HFFc6 (cell line): ENCODE measurements at places on chromosomes 3 and 15. TPM values are rescaled to one million over a fixed set of nuclear protein-coding genes. Genes with fewer than 3 reads are reported as not detected.
A peak's percentile ranks its signal among the peaks of the same experiment; 100 is the strongest.

CTXND1 gene
- not detected in 3 replicates for total RNA-seq

ADGRG7 gene
- total RNA-seq: not detected in 3 replicates

LINGO1 gene
- total RNA-seq: 0.09 TPM in 1 of 3 replicates, not detected in the others

XCR1 gene
- total RNA-seq: not detected in 3 replicates

SLC22A13 gene
- 0.15 to 0.28 TPM (median 0.27 TPM) in 3 replicates for total RNA-seq

MAP6D1 gene
- total RNA-seq: 3.5 to 4.4 TPM (median 4.1 TPM) in 3 replicates

LMOD3 gene
- total RNA-seq: not detected in 3 replicates

DNA sequence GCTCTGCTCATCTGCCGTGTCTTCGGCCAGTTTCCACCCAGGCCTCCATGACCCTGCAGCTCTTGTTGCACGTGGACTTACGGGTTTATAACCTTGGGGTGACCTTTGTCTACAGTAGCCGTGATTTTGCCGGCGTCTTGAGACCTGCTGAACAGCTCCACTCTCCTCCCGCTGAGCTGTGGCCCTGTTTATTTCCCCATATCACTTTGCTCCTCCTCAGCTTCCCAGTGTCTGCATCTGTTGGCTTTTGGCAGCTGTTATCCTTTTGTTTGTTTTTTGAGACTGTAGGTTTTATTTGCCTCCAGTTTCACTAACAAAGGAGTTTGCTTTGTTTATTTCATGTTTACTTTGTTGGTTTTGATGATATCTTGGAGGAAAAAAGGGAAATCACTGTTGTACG lies 29.3 kb upstream of the SLC28A1 start:
- no peak for DNase-seq
- H3K4me1 ChIP-seq: peaks cover 5% of the 10 kb centered on the region
- H3K4me3 ChIP-seq: no peak overlapping the region

DNA sequence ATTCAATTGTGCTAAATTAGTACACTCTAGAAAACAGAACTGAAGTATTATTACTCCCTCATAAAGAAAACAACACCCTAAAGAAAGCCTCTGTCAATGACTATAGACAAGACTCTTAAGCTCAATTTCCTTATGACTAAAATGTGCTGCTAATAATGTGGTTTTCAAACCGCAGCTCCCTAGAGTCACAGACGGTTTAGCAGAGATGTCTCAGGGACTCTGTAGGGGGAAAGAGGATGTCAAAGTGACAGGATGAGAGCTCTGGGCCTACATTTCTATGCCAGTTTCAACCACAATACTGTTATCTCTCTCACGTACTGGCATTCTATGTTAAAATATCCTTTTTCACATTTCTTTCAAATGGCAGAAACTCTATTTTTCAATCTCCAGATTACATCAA lies 37.6 kb upstream of the WDR49 start:
- H3K27me3 ChIP-seq: no peaks in the 10 kb centered on the region; the same call in 1 of the 2 replicates
- H3K4me3 ChIP-seq: no peak overlapping the region
- no peaks in the 10 kb centered on the region for H3K4me1 ChIP-seq
- no peak overlapping the region for H3K27ac ChIP-seq
- no peak for DNase-seq
- H3K36me3 ChIP-seq: peaks cover 26% of the 10 kb centered on the region

DNA sequence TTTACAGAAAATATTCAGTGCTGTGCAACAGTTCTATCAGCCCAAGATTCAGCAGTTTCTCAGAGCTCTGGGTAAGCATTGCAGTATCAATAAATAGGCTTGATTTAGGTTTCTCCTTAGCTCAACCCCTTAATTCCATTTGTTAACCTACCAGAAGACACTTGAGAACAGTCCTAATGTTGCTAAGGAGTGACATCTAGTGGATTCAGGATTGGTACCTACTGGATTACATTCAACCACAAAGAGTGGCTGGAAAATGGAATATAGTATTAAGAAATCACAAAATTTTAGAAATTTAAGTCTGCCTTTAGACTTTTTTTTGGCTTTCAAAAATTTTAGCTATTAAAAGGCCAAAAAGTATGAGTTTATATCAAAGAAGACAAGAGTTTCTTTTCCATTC lies 34.7 kb downstream of the POLG start:
- H3K36me3 ChIP-seq: peaks cover 37% of the 10 kb centered on the region
- H3K27me3 ChIP-seq: no peaks in the 10 kb centered on the region; the same call in 1 of the 2 replicates
- peaks cover 19% of the 10 kb centered on the region for H3K4me1 ChIP-seq
- H3K4me3 ChIP-seq: no peak overlapping the region
- peak; percentile 48 for DNase-seq

DNA sequence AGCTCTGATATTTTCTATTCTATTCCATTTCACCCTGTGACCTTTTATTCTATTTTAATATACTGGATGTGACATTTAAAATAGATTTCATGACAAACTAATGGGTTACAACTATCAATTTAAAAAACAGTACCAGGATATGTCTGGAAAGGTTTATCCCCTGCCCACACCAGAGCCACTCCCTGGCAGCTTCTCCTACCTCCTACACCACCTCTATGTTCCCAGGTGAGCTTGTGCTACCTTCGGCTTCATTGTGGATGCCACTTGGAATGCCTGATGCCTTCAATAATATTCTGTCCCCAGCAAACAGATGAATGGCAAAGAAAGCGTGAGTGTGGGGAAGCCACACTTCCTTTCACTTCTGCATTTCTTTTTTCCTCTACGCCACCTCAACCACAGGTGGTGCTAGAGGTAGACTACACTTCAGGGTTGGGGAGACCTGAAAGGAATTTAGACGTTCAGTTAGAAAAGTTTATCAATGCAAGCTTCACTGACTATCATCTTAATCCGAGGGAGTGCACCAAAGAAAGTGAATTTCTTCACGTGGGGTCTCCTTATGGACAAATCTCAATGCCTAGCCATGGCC lies 213.0 kb downstream of the SSR3 start:
- H3K4me1 ChIP-seq: no peaks in the 10 kb centered on the region
- peaks cover 7% of the 10 kb centered on the region for H3K27me3 ChIP-seq
- H3K36me3 ChIP-seq: no peaks in the 10 kb centered on the region
- no peak overlapping the region for H3K4me3 ChIP-seq

DNA sequence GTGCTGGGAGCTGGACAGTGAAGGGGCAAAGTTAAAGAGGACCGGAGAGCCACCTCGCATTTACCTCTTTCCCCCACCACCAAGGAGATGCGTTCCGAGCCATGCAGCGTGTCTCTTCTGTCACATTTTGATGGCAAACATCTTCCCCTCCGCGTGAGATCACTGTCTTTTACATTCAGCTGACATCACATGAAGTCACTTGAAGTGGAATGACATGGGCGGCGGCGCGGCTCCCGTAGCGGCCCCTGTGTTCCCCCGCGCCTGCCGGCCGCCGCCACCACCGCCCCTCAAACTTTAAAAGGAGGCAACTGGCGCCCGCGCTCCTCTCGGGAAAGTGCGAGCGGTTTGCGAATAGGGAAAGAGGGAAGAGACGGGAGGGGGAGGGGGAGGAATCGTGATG lies at the start of gene FEZF2:
Gene FEZF2, minus strand, starts transcription at position 336 of the 400 bp plus-strand sequence. CDS start 682 bp downstream, outside the sequence.
- no peak within 1 kb of the TSS for H3K27ac ChIP-seq
- peaks cover 67% of the 10 kb centered on the region for H3K27me3 ChIP-seq
- H3K4me3 ChIP-seq: peak within 1 kb of the TSS; percentile 86
- DNase-seq: no peak
- H3K4me1 ChIP-seq: peaks cover 9% of the 10 kb centered on the region

DNA sequence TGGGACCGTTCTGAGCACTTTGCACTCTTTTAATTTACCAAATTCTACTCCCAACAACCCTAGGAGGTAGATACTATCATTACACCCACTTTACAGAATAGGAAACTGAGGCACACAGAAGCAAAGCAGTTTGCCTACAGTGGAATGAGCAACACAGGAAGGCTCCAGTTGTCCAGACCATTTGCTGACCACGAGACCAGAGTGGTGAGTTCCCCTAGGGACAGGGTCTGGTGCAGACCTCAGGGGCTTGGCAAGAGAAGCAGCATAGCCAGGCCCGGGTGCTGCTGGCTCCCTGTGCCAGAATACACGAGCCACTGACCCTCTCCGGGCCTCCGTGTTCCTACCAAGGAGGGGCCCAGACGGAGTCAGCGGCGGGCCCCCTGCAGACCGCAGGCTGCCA lies 26.5 kb downstream of the PLXND1 start:
- H3K4me3 ChIP-seq: no peak overlapping the region
- peaks cover 2% of the 10 kb centered on the region for H3K27me3 ChIP-seq
- no peaks in the 10 kb centered on the region for H3K4me1 ChIP-seq
- H3K36me3 ChIP-seq: peaks cover 4% of the 10 kb centered on the region; the same call in 1 of the 2 replicates
- no peak for DNase-seq
- no peak overlapping the region for H3K27ac ChIP-seq

- peaks cover 13% of the 10 kb centered on the region for H3K4me1 ChIP-seq
- peak; percentile 57 for DNase-seq
- no peaks in the 10 kb centered on the region for H3K36me3 ChIP-seq
- no peak overlapping the region for H3K4me3 ChIP-seq
Measured at GRCh38 chr15:77870195-77871065, 207.1 kb downstream of the TBC1D2B start.

- H3K4me1 ChIP-seq: peaks cover 24% of the 10 kb centered on the region
- H3K36me3 ChIP-seq: peaks cover 3% of the 10 kb centered on the region; the same call in 1 of the 2 replicates
- DNase-seq: no peak
- no peak overlapping the region for H3K4me3 ChIP-seq
Measured at GRCh38 chr15:63388511-63388910, 6.9 kb upstream of the CA12 start.

DNA sequence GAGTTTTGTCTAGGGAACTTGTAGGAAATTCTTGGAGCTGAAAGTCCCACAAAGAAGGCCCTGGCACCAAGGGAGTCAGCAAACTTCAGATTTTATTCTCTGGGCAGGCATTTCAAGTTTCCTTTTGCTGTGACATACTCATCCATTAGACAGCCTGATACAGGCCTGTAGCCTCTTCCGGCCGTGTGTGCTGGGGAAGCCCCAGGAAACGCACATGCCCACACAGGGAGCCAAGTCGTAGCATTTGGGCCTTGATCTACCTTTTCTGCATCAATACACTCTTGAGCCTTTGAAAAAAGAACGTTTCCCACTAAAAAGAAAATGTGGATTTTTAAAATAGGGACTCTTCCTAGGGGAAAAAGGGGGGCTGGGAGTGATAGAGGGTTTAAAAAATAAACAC lies 15.0 kb downstream of the TIGIT start:
- H3K4me1 ChIP-seq: no peaks in the 10 kb centered on the region
- H3K27ac ChIP-seq: no peak overlapping the region
- no peak for DNase-seq
- no peak overlapping the region for H3K4me3 ChIP-seq

- peaks cover 25% of the 10 kb centered on the region for H3K4me1 ChIP-seq
- no peak overlapping the region; the same call in 1 of the 2 replicates for H3K4me3 ChIP-seq
- DNase-seq: no peak
- H3K27ac ChIP-seq: no peak overlapping the region
Measured at GRCh38 chr15:41150279-41150678, 34.2 kb upstream of the INO80 start.

- H3K36me3 ChIP-seq: no peaks in the 10 kb centered on the region
- H3K27ac ChIP-seq: no peak overlapping the region
- no peak overlapping the region for H3K4me3 ChIP-seq
- H3K27me3 ChIP-seq: peaks cover 11% of the 10 kb centered on the region
- H3K4me1 ChIP-seq: no peaks in the 10 kb centered on the region
Measured at GRCh38 chr15:56568466-56569167, 103.7 kb upstream of the MNS1 start.

DNA sequence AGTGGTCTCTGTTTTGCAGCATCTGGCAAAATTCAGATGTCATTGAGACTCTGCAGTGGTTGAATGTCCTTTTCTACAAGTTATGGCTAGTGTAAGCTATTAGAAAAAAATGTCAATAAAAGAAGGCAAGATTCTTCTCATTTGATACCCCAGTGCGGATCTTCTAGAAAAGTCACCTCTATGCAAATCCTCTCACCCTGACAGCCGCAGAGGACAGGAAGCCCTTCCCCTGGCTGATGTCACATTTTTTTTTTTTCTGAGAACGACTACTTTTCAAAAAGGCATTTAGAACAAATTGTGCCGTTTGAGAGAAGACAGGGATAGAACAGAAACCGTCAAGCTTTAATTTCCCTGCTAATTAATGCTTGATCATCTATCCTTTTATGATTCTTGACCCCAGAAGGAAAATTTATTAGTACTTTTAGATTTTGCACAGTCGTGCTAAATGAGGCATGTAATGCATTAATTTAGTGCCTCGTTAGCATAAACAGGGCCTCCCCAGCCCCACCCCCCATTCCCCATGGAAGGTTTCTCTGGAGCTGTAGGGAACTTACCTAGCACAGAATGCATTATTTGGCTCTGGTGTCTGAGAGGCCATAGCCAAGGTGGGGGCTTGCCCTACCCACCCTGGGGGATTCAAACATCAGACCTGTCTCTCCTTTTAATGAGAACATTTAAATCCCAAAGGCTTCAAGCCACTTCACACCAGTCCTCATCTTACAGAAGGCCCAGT lies 183.8 kb downstream of the OPA1 start:
- H3K36me3 ChIP-seq: no peaks in the 10 kb centered on the region
- H3K4me1 ChIP-seq: peaks cover 13% of the 10 kb centered on the region
- no peak overlapping the region for H3K4me3 ChIP-seq

- DNase-seq: peak; percentile 85
- H3K27ac ChIP-seq: peak overlapping the region; percentile 84
- H3K4me1 ChIP-seq: peaks cover 53% of the 10 kb centered on the region
Measured at GRCh38 chr15:64460724-64461720, 644 bp downstream of the ZNF609 start.

GRCh38 chr3:192851821-192852372 lies 65.8 kb downstream of the MB21D2 start:
- H3K4me1 ChIP-seq: peaks cover 67% of the 10 kb centered on the region
- H3K27ac ChIP-seq: peak overlapping the region; percentile 67
- H3K4me3 ChIP-seq: peak overlapping the region; percentile 16
- DNase-seq: peak; percentile 79
- peaks cover 6% of the 10 kb centered on the region; the same call in 1 of the 2 replicates for H3K36me3 ChIP-seq
- no peaks in the 10 kb centered on the region for H3K27me3 ChIP-seq

GRCh38 chr3:76198086-76198485 lies 412.7 kb upstream of the ZNF717 start:
- H3K36me3 ChIP-seq: no peaks in the 10 kb centered on the region
- no peak overlapping the region for H3K27ac ChIP-seq
- no peak for DNase-seq
- H3K4me1 ChIP-seq: no peaks in the 10 kb centered on the region
- H3K27me3 ChIP-seq: no peaks in the 10 kb centered on the region

GRCh38 chr3:115626006-115626409 lies 2.7 kb downstream of the GAP43 start:
- peaks cover 12% of the 10 kb centered on the region for H3K4me1 ChIP-seq
- no peaks in the 10 kb centered on the region for H3K36me3 ChIP-seq

GRCh38 chr15:80536231-80536630 lies 132.0 kb downstream of the ARNT2 start:
- H3K4me3 ChIP-seq: no peak overlapping the region
- no peak overlapping the region for H3K27ac ChIP-seq
- DNase-seq: no peak
